Epithelial cell of prostate (primary cell): ENCODE measurements at places on chromosomes 4 and X.

DNA sequence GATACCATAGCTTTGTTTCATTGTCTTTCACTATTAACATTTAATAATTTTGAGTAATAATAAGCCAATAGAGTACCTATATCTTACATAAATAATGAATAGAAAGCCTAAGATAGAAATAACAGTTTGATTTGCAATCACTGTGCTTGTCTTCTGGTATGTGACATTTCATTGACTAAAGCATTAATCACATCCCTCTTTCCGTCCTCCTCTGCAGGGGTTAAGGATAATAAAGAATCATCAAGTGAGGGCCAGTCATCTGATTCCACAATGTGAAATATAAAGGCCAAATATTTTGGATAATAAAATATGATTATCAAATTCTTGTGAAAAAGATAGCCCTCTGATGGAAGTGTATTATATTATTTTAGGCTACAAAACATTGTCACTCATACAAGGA is 2073.4 kb downstream of the ARAP2 start:
- DNase-seq: no peak

DNA sequence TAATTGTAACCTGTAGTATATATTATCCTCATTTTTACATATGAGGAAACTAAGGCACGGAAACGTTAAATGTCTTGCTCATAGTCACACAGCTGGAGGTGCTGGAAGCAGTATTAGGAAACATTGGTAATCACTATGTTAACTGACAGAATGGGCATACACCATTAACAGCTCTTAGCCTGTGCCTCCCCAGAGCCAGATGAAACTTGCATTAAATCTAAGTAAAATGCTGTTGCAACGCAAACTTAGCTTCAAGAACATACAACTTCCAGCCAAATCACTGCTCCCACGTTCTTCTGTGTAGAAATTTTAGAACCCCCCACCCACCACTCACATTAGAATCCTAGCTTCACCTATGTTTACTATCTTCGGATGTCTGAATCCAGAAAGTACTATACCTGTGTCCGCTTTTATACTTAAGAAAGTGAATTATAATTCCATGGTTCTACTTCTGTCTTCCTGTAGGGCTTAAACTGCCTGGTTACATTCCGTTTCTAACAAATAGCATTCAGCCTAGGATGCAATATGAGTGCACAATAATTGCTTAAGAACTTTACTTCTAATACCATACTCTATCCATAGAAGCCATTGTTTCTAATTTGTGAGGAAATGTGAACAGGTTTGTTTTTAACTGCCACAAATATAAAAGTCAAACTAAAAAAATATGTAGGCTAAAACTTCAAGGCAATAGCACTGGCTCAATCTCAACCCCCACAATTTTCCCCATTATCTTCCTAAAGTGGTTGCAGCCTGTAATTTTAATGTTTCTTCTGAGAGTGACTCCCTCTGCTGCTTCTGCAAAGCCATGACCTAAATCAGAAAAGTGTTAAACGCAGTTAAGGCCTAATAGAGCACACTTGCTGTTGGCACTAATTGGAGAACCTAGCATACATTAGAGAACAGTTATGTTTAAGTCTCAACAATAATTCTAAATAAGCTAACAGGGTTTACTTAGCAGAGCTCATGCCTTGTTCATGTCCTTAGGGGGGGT is 4.4 kb downstream of the UNC5C start:
- no peak for DNase-seq

GRCh38 chr4:52106191-52106590 is 55.1 kb downstream of the SPATA18 start:
- DNase-seq: no peak

DNA sequence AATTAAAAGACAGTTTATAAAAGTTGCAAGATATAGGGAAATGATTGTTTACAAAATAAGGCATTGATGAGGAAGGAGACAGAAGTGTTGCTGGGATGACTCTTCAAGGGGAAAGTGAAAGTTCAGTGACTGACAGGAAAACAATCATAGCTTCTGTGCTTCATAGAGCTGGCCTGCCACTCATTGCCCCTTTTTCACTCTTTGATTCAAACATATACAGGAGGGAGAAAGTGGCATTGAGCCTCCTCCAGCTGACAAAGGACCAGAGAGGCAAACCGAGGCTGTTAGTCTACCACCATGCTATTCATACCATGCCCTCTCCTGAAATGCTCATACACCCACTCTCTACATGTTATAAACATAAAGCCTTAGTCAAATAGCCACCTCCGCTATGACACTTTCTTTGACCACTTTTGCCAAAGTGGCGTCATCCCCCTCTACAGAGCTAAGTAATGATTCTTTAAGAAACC is 79.2 kb upstream of the ATOH1 start:
- no peak for DNase-seq

- DNase-seq: no peak
Measured at GRCh38 chr4:134388351-134388750, 186.8 kb upstream of the PABPC4L start.

GRCh38 chr4:20700007-20700761 is at the start of gene PACRGL:
TSS of gene PACRGL (plus strand) at chr4:20700458. CDS start at chr4:20704482, 4,024 bp downstream.
- DNase-seq: peak; percentile 50

- peak; percentile 14 for DNase-seq
Measured at GRCh38 chr4:100208964-100209363, 18.7 kb upstream of the DDIT4L start.

- DNase-seq: no peak
Measured at GRCh38 chr4:27873596-27873995, 1013.0 kb downstream of the STIM2 start.

DNA sequence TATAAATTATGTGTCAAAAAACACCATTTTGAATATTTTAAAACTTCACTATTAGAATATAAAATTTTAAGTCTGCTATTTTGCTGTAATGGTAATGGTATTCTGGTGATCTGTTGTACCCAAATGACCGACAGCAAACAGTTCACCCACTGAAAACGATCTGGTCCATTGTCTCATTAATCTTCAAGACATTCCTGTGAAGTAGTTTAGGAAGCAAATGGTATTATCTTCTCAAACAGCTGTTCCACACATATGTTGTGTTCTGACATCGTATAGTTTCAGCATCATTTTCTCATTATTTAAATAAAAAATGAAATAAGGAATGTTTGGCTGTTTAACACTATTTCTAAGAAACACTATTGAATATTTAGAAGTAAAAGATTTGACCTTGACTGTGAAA is 98.1 kb downstream of the WWC2 start:
- no peak for DNase-seq

DNA sequence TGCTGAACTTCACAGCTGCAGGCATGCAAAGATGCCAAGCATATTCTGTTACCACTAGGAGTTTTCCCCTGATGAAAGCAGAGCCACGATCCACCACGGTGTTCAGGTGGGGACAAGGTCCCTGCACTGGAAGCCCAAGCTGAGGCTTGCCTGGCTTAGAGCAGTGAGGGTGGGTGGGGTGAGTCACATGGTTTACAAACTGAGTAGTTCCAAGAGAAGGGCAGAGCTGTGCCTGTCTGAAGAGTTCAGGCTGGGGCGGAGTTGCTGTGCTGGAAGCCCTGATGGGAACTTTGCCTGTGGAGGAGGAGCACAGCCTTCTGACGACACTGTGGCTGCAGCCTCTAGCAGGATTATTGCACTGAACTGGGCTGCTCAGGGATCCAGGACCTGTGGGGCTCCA is 45.5 kb downstream of the FAM9B start:
- DNase-seq: peak; percentile 34

DNA sequence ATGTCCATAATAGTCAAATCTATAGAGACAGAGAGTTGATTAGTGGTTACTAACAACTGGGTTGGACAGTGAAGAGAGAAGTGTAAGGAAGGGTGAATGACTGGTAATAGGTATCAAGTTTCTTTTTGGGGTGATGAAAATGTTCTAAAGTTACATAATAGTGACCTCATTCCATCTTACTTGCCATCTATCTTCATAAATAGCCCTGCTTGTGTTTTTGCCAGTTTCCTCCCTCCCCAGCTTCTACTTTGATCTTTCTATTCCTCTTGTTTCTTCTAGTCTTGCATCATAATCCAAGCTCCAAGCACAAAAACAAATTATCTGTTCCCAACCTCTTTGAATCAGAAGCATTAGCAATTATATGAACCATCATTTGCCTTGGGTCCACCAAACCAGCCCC is 40.2 kb upstream of the TET2 start:
- DNase-seq: no peak

GRCh38 chrX:19857131-19857530 is 30.3 kb downstream of the SH3KBP1 start:
- DNase-seq: no peak

DNA sequence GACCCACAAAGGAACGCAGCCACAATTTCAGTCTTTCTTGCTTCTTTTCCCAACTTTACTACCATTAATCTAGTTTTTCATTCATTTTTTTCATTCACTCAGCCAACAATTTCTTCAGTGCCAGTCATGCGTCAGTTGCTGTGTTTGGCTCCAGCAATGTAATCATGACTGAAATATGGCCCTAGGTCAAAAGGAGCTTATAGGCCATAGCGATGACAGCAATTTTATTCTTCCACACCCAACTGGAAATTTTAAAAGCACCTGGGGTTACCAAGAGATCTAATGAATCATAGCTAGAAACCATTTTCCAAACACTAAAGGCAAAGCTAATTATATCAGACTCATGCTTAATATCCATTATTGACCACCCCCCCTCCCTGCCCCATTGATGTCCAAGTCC is 29.8 kb upstream of the C1QTNF7 start:
- DNase-seq: peak; percentile 48

DNA sequence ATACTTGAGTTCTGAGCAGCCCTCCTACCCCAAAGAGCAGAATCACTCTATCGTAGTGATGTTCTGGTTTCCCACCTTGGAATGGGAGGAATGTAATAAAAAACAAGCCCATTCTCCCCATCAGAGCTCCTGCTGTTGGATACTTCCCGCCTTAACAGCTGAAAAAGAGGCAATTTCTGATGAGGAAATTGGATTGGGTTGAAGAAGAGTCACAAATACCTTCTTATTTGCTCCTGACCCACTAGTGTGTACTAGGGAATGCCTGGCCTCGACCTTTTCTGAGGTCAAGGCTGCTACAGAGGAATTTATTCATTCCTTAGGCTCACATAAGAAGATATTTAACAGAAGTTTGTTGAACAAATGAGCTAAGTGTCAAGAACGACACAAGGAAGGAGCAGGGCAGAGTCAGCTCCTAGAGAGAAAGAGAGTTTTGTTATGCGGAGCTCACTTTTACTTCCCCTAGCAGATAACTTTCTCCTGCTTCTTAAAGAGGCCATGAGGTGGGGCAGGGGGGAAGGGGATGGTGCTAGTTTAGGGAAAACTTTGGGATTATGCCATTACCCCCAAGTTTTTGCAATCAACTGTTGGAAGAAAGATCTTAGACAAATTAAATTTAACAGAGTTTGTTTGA is 273.8 kb upstream of the CLNK start:
- no peak for DNase-seq

DNA sequence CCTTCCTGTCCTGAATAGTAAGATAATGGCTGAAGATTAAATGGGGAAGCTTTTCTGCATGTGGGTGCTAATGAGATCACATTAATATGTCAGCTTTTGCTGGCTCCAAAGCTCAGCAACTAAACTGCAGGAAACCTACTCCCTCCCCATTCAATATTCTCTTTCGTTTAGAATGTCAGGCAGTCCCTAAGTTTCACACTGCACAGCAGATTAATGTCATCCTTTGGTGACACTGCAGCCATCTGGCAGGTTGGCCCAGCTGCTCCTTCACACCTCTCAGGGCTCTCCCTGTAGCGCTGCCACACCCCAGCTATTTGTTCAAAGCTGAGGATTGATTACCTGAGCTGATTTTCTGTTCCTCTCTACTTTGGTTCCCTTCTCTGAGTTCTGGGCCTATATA is 110.5 kb downstream of the KDR start:
- DNase-seq: no peak

DNA sequence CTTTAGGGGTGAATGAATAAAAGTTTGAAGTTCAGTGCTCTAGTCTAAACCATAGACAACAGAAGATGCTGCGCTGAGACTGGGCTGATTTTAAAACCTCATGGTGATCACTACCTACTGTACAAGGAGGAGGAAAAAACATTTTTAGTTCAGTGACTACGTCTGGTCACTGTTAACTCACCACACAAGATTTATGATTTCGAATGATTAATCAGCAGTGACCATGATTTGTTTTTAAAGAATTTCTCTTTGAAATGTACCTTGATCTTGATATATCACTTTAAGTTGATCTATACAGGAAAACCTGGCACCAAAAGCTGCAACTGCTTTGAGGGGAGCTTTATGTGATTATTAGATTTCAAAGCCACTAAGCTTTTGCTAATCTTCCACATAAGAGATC is 286.3 kb downstream of the PDGFC start:
- DNase-seq: no peak

DNA sequence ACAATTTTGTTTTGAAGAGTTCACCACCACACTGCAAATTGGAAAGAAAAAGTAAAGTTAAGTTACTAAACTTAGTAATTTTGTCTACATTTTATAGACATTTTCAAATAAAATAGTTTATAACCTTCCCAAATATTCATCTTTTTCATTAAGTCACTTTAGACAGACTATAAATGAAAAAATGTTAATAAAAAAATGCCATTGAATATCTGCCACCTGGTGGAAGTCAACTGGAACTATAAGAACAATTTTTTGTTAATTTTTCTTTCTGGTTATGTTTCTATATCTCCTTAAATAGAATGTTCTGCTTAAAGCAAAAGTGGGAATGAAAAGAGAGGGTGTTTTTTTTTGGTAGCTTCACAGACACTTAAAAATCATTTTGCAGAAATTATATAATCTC is 534.4 kb upstream of the PCDH10 start:
- DNase-seq: no peak

- DNase-seq: no peak
Measured at GRCh38 chr4:182192511-182193181, 50.6 kb upstream of the TENM3 start.

GRCh38 chrX:476724-477075 is 90.0 kb upstream of the PPP2R3B start:
- DNase-seq: no peak

DNA sequence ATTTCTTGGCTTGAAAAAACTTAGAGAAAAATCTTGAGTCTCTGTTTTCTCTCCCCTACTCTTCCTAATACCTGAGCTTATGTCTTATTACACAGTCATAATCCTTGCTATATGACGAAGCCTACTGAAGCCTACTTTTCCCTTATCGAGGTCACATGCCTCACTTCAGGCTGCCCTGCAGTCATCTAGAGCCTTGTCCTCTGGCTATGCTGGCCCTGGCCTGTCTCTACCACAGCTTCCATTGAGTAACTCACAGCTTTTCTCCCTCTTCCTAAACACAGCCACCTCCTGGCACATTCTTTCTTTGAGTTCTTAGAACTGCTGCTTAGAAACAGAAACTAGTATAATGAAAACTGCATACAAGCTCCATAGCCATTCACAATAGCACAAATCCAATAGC is 1698.3 kb downstream of the STIM2 start:
- no peak for DNase-seq

- DNase-seq: no peak
Measured at GRCh38 chr4:109752525-109752924, 22.7 kb upstream of the PLA2G12A start.

GRCh38 chr4:121125498-121125885 is 38.6 kb downstream of the TNIP3 start:
- no peak for DNase-seq
